ENCODE measurements at places on chromosomes 1 and 21.
A peak's percentile ranks its signal among the peaks of the same experiment; 100 is the strongest.

GRCh38 chr1:155934936-155935590 is 850 bp upstream of the KHDC4 start:
- H3K27ac ChIP-seq: peak overlapping the region; percentile 84
- H3K27me3 ChIP-seq: no peaks in the 10 kb centered on the region
- peaks cover 5% of the 10 kb centered on the region for H3K36me3 ChIP-seq
- H3K4me3 ChIP-seq: peak overlapping the region; percentile 66
- no peak for DNase-seq
- peaks cover 23% of the 10 kb centered on the region for H3K4me1 ChIP-seq

DNA sequence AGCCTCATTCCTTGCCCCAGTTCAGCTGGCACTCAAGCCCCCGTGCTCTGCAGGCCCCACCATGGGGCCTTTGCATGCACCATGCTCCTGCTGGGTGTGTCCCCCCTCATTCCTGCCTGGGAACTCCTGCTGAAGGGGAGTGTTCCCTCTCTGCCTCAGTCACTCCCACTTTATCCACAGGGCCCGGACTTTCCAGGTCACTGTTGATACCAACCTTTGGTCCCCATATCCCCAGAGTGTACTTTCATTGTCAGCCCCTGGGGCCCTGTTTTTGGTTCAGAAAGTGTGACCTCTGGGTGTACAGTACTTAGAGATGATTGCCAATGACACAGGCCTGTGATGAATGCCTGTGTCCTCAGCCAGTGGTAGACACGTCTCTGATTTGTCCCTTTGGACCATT is 2.9 kb downstream of the TTC22 start:
- DNase-seq: no peak
- H3K4me1 ChIP-seq: peaks cover 43% of the 10 kb centered on the region
- H3K36me3 ChIP-seq: no peaks in the 10 kb centered on the region
- H3K4me3 ChIP-seq: no peak overlapping the region
- peak overlapping the region; percentile 49 for H3K27ac ChIP-seq

GRCh38 chr1:64549464-64550239 is 79.7 kb downstream of the CACHD1 start:
- H3K4me1 ChIP-seq: peaks cover 66% of the 10 kb centered on the region
- H3K4me3 ChIP-seq: no peak overlapping the region
- DNase-seq: no peak
- H3K27me3 ChIP-seq: no peaks in the 10 kb centered on the region
- H3K36me3 ChIP-seq: no peaks in the 10 kb centered on the region

- no peaks in the 10 kb centered on the region for H3K36me3 ChIP-seq
- no peak overlapping the region for H3K27ac ChIP-seq
- H3K4me1 ChIP-seq: no peaks in the 10 kb centered on the region
These were observed 41.3 kb upstream of the CFHR3 start for GRCh38 chr1:196733091-196733970.

DNA sequence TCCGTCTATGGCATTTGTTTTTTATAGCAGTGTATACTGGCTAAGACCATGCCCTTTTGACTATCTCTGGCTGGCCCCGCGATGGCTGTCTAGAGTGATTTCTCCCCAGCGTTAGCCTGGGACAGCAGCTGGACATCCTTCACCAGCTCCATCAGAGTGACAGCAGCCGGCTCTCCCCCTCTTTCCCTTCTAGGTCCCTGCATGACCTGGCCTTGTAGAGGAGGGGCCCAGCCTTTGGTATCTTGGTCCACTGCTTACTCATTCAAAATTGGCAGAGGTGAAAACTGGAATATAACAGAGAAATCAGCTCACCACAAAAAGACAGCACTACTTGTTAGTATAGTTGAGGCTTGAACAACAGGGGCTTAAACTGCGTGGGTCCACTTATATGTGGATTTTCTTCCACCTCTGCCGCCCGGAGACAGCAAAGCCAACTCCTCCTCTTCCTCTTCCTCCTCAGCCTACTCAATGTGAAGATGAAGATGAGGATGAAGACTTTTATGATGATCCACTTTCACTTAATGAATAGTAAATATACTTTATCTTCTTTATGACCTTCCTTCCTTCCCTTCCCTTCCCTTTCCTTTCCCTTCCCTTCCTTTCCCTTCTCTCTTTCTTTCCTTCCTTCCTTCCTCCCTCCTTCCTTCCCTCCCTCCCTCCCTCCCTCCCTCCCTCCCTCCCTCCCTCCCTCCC is 29.4 kb upstream of the B3GALNT2 start:
- no peak overlapping the region for H3K27ac ChIP-seq
- no peak for DNase-seq
- H3K36me3 ChIP-seq: no peaks in the 10 kb centered on the region

DNA sequence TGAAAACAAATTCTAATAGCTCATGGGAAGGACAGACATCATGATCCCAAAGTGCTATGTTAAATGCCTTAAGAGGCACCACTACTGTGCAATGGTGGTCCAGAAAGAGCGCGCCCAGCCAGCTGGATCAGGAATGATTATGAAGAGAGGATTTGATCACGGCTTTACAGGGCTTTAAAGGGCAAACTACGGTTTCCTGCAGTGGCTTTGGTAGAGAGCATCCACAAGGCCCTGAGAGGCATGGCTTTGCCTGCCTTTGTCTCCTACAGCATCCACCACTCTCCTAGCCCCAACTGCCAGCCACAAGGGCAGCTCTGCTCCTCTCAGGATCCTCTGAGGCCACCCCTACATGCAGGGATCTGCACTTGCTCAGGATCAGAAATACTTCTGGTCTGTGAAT is 40.7 kb downstream of the ZNF281 start:
- no peak for DNase-seq
- H3K27me3 ChIP-seq: no peaks in the 10 kb centered on the region
- H3K36me3 ChIP-seq: no peaks in the 10 kb centered on the region
- H3K4me1 ChIP-seq: no peaks in the 10 kb centered on the region
- H3K27ac ChIP-seq: no peak overlapping the region
- H3K4me3 ChIP-seq: no peak overlapping the region

- no peak for DNase-seq
- H3K27me3 ChIP-seq: no peaks in the 10 kb centered on the region
- no peaks in the 10 kb centered on the region for H3K36me3 ChIP-seq
These were observed 283.5 kb downstream of the S1PR1 start for GRCh38 chr1:101520302-101520701.

- H3K4me3 ChIP-seq: no peak overlapping the region
- no peaks in the 10 kb centered on the region for H3K4me1 ChIP-seq
- H3K36me3 ChIP-seq: no peaks in the 10 kb centered on the region
- no peak for DNase-seq
- H3K27me3 ChIP-seq: no peaks in the 10 kb centered on the region
These were observed 43.2 kb upstream of the POU3F1 start for GRCh38 chr1:38089712-38090360.

GRCh38 chr1:81876901-81877733 is 76.4 kb downstream of the ADGRL2 start:
- H3K36me3 ChIP-seq: no peaks in the 10 kb centered on the region
- H3K4me1 ChIP-seq: no peaks in the 10 kb centered on the region
- H3K27me3 ChIP-seq: no peaks in the 10 kb centered on the region
- no peak overlapping the region for H3K4me3 ChIP-seq
- DNase-seq: no peak

- no peaks in the 10 kb centered on the region for H3K27me3 ChIP-seq
- no peak overlapping the region for H3K4me3 ChIP-seq
- no peaks in the 10 kb centered on the region for H3K36me3 ChIP-seq
- DNase-seq: no peak
These were observed 30.2 kb downstream of the RASAL2 start for GRCh38 chr1:178124115-178124514.

- H3K27ac ChIP-seq: no peak overlapping the region
- H3K4me1 ChIP-seq: no peaks in the 10 kb centered on the region
- DNase-seq: no peak
- no peaks in the 10 kb centered on the region for H3K36me3 ChIP-seq
These were observed 349.5 kb downstream of the TGFB2 start for GRCh38 chr1:218694636-218695035.

All from T-cell (primary cell).